MCF 10A (cell line): ENCODE measurements at places on chromosomes 2 and 18. TPM values are rescaled to one million over a fixed set of nuclear protein-coding genes. Genes with fewer than 3 reads are reported as not detected.
A peak's percentile ranks its signal among the peaks of the same experiment; 100 is the strongest.

TEKT4 gene
- total RNA-seq = not detected in 2 replicates

NT5C1B gene
- total RNA-seq = not detected in 2 replicates

DNA sequence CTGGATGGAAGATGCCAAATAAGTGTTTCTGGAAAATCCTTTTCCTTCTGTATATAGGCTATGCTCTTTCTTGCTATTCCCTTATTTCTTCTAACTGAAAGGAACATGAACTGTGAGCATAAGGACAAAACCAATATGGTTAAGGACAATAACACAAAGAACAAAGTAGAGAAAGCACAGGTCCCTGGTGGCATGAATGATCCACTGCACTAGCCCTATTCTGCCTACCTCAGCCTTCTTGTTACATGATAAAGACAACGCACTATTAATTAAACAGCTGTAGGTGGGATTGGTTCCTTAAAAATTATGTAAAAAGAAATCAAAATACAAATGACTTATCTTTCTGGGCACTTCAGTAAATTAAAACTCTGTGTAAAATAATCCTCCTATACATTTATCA lies 1.9 kb upstream of the WDR75 start:
- H3K27me3 ChIP-seq = no peaks in the 10 kb centered on the region
- peaks cover 22% of the 10 kb centered on the region for H3K4me1 ChIP-seq
- no peak for DNase-seq
- H3K36me3 ChIP-seq = no peaks in the 10 kb centered on the region

DNA sequence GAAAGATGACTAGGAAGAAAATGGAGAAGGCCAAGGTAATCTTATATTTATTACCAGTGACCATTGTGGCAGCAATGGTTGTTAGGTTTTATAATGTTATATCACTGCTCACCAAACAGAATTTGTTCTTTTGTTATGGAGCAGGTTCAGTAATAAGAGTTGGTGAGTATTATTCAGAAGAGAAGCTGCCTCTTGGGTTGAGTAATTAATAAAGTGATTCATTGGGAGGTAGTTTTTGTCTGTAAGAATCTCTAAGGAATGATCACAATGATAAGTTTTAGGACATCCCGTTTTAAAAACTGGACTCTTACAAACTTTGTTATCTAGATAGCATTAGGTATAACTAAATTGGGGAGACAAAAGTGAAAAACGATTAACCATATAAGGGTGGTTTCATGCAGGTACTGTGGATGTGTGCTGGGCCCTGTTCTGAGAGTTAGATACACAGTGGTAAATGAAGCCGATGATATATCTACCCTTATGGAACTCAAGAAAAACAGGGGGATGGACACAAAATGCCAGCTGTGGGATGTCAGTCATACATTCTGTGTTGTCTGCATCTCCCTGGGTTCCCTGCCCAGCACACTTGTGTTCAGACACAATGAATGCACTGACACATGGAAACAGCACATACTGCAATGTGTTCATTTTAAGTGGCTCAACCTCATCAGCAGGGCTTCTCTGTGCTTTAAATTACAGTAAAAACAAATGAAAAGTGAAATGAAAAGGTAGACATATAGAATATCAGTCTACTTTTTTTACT lies 7.5 kb downstream of the MAP4K4 start:
- peak overlapping the region; percentile 22 for H3K4me3 ChIP-seq
- no peaks in the 10 kb centered on the region for H3K27me3 ChIP-seq
- peak overlapping the region; percentile 98 for H3K27ac ChIP-seq

STON1 gene
- 0.23 and 0.42 TPM in 2 replicates for total RNA-seq

- DNase-seq = no peak
- H3K4me3 ChIP-seq = peak overlapping the region; percentile 76
These were observed 23.1 kb upstream of the SLC66A3 start for GRCh38 chr2:11132036-11132671.

GRCh38 chr2:106555053-106555452 lies 67.9 kb downstream of the CD8B2 start:
- peaks cover 8% of the 10 kb centered on the region for H3K4me1 ChIP-seq
- no peaks in the 10 kb centered on the region for H3K27me3 ChIP-seq
- no peak for DNase-seq
- no peaks in the 10 kb centered on the region for H3K36me3 ChIP-seq
- no peak overlapping the region for H3K4me3 ChIP-seq

DNA sequence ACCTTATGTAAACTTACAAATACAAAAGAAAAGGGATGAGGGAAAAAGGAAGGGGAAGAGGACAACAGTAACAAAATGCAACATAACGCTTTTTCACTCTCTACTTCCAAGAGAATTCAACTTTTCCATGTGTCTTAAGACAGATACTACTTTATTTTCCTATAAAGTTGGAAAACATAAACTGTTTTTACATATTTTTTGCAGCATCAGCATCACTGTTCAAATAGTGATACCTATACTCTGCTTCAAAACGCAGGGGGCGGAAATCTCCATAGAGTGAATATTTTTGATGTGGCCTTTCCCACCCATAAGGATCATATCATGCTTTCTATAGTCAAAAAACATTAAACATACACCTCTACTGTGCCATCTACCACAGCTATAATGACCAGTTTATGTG lies 77.5 kb downstream of the BAZ2B start:
- H3K27me3 ChIP-seq = no peaks in the 10 kb centered on the region
- H3K27ac ChIP-seq = no peak overlapping the region
- no peak overlapping the region for H3K4me3 ChIP-seq
- peaks cover 14% of the 10 kb centered on the region for H3K36me3 ChIP-seq
- H3K4me1 ChIP-seq = peaks cover 9% of the 10 kb centered on the region

- peak; percentile 35 for DNase-seq
- no peaks in the 10 kb centered on the region for H3K36me3 ChIP-seq
- H3K4me1 ChIP-seq = peaks cover 10% of the 10 kb centered on the region
- no peak overlapping the region for H3K27ac ChIP-seq
- H3K4me3 ChIP-seq = no peak overlapping the region
- no peaks in the 10 kb centered on the region for H3K27me3 ChIP-seq
These were observed 639 bp downstream of the MRO start for GRCh38 chr18:50819027-50819727.

GALNT5 gene
- not detected in 2 replicates for total RNA-seq

- H3K36me3 ChIP-seq = no peaks in the 10 kb centered on the region
- H3K27ac ChIP-seq = no peak overlapping the region
- H3K27me3 ChIP-seq = no peaks in the 10 kb centered on the region
- no peak for DNase-seq
These were observed 97.8 kb upstream of the NETO1 start for GRCh38 chr18:72965616-72966015.

- DNase-seq = peak; percentile 79
- H3K27me3 ChIP-seq = no peaks in the 10 kb centered on the region
- H3K36me3 ChIP-seq = peaks cover 18% of the 10 kb centered on the region
These were observed 136.8 kb downstream of the SMAD7 start for GRCh38 chr18:48813833-48814489.
